ENCODE measurements at places on chromosomes 1 and 21.

- DNase-seq: no peak
These were observed 5.0 kb upstream of the BCAR3 start for GRCh38 chr1:93686504-93687250.

GRCh38 chr1:9471679-9472078 is 67.6 kb upstream of the SLC25A33 start:
- no peak for DNase-seq

GRCh38 chr1:2840036-2840809 is 38.7 kb upstream of the TTC34 start:
- no peak for DNase-seq

DNA sequence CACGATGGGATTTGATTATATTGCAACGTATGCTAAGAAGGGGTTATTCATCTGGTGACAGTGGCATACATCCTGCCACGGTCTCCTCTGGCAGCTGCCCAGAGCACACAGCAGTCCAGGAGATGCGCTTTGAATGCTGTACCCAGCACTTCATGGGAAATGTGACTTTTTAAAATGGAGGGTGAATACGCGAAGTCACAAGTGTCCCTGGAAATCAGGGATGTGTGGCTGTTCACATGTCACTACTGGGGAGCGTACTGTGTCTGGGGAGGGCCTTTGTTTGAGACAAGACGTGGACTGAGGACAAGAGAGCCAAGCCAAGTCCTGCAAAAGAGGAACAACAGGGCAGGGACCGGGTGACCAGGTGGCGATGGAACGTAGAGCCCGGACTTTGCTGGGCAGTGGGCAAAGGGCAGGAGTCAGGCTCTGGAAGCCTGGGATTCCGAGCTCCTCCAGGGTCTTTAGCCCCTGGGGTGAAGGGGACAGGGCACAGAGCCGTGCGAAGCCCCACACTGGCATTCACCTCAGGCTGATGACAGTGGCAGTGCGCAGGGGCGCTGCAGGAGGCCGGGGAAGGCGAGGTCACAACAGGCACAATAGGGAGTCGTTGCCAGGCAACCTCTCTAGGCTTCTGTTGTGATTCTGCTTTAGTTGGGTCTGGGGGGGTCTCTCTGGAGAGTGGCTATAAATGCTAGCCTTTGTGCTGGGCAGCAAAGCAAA is 11.4 kb upstream of the ZBTB21 start:
- no peak for DNase-seq

GRCh38 chr1:59687081-59687480 is 127.7 kb upstream of the HOOK1 start:
- no peak for DNase-seq

DNA sequence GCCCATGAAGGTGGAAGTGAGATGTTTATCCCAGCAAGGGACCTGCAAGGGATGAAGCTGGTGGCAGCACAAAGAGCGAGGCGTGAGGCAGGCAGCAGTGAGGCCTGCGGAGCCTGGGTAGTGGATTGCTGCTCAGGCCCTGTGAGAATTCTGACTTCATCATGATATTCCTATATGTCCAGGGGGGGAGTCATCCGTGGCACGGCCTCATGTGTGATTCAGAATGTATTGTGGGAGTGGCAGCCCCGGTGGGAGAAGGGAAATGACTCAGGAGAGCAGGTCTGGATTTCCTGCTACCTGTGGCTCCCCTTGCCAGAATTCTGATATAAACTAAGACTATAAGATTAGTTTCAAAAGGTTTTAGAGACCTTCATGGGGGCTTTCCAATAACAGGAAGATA is 240.9 kb downstream of the CAMTA1 start:
- DNase-seq: no peak

DNA sequence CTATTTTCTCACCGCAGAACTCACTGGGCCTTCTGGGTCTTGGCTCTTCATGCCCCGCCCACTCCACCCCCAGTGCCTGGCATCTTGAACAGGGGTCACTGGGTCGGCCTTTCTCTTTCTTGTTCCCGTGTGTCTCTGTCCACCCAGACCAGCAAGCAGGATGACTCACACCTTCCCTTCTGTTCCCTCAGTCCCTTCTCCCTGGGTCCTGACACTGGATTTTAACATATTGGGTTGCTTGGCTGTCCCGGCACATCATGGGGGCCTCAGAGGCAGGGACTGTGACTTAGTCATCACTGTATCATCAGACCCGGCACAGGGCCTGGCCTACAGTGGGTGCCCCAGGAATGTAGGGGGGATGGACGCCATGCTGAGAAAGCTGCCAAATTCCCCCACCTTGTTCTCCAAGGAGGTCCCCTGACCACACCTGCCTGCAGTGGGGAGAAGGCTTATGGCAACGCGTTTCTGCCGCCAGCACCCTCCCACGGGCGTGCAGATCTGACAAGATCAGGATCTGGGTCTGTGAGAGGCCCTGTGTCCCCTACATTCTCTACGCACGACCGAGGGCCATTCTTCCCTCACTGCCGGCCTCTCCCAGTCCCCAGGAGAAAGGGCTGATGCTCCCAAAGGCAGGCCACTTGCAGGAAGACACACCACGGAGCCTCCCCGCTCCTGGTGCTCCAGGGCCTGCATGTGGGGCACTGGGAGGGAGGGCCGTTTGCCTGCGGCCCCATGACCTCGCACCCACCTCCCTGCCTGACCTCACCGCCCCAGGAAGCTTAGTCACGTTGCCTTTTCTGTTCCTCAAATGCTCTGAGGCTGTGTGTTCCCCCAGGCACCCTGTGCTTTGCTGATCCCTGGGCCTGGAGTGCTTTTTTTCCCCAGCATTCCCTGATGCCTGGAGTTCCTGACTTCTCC is 157.2 kb upstream of the TMEM51 start:
- no peak for DNase-seq

- DNase-seq: no peak
These were observed 1036.3 kb downstream of the TTLL7 start for GRCh38 chr1:82962658-82963057.

GRCh38 chr1:111045033-111045722 is 81.5 kb upstream of the LRIF1 start:
- DNase-seq: no peak

GRCh38 chr1:161772397-161772796 is 6.3 kb downstream of the ATF6 start:
- no peak for DNase-seq

GRCh38 chr1:206578978-206579374 is 33.3 kb downstream of the EIF2D start:
- DNase-seq: no peak

GRCh38 chr1:39657923-39658485 is 13.9 kb downstream of the NT5C1A start:
- peak; percentile 44 for DNase-seq
